ENCODE measurements at places on chromosomes 3 and 15. TPM values are rescaled to one million over a fixed set of nuclear protein-coding genes. Genes with fewer than 3 reads are reported as not detected.

The FANCD2OS gene
- total RNA-seq: not detected

The FRMD5 gene
- total RNA-seq: not detected

The ACAP2 gene
- total RNA-seq: 31.0 TPM

DNA sequence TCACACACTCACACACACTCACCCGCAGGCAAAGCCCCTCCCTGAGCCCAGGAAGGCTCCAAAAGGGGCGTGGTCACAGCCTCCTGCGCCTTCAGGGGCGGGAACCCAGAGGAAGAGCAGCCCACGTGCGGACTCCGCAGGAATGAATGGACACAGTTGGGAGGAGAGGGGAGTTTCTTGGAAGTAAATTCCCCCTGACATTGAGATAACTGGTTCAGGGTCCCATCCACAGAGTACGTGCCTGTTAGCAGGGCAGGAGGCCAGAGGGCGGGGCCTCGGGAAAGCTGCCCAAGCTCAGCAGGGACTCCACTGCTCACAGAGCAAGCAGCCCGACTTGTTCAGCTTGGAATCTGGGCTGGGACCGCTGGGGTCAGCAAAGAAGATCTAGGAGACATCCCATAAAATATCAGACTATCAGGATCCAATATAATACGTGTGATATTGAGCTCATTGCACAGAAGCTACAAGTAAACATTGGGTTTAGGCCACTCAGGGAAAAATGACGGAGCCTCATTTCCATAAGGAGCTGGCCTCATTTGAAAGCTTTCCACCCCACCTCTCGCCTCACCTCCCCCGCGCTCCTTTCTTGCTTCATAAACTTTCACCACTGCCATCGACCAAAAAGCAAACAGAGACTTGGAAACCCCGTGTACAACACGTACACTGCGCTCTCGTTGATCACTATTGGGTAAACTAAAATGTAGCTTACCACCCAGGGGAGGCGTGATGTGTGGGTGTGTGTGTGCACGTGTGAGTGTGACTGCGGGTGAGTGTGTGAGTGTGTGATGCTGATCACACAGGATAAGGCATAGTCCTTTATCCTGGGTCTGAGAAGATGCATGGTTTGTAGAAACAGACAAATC, 36.0 kb downstream of the TM2D3 start:
- DNase-seq: no peak

DNA sequence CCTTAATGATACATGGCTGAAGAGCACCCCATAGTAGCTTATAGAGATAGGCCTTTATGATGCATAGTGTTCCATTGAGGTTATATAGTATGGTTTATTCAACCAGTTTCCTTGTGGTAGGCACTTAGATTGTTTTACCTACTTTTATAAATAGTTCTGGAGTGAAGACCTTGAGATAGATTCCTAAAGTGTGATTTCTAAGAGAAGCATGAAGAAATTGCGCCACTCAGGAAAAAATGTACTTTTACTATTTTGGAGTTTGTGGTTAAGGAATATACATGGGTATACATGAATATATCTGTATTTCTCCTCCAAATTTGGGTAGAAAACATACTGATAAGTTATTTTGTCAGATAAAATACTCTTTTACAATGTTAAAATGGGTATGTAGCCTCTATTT, 70.5 kb downstream of the CHD2 start:
- DNase-seq: no peak

DNA sequence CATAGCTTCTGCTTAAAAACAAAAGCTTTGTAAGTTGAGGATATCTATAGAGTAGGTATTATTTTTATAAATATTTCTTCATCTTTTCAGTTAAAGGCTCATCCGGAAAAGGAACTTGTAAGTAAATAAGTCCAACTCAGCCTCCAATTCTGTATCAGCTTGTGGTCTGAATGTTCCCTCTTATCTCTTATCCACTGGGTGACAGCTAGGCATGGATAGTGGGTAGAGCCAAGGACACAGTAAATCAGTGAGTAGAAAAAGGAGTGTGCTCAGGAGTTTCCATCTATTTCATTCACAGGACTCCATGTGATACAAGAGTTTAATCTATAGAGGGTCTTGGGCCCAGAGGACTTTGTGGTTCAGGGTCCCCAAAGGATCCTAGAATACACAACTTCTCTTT, 50.9 kb downstream of the FRMD5 start:
- no peak for DNase-seq

Data from activated T-cell treated with anti-CD3 and anti-CD28 coated beads, Interleukin-2, amount 50 U/mL, for 4 hours (primary cell).